ENCODE measurements at places on chromosomes 11 and 22.

- DNase-seq: no peak
Measured at GRCh38 chr11:98183034-98183433, 837.7 kb upstream of the CNTN5 start.

DNA sequence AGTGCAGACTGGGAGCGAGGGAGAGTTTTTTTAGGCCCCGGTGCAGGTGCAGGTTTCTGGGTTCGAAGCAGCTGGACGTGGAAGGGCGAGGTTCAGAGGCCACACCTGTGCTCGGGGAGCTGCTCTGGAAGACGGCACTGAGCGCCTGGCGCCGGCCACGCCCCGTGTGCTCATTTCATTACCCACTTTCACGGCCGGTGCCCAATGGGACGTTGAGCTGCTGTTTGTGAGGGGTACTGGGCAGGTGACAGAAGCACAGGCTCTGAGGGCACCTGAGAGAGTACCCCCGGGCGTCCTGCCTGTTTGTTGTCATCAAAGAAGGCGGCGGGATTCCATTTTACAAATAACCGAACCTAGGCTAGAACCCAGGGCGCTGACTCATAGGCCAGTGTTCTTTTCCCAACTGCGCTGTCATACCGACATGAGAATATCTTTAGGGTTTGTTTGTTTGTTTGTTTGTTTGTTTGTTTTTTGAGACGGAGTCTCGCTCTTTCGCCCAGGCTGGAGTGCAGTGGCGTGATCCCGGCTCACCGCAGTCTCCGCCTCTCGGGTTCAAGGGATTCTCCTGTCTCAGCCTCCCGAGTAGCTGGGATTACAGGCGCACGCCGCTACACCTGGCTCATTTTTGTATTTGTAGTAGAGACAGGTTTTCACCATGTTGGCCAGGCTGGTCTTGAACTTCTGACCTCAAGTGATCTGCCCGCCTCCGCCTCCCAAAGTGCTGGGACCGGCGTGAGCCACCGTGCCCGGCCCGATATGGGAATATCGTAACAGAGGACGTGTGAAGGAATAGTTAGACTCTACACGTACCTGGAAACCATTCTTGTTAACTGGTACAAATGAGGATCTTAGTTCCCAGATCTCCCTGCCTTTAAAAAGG lies 16.6 kb upstream of the SPTBN2 start:
- peak; percentile 33 for DNase-seq

GRCh38 chr11:102994105-102994504 lies 38.6 kb upstream of the MMP13 start:
- no peak for DNase-seq

- DNase-seq: no peak
Measured at GRCh38 chr11:22521226-22521625, 104.4 kb downstream of the FANCF start.

- no peak for DNase-seq
Measured at GRCh38 chr11:31045335-31045734, 324.2 kb downstream of the DCDC1 start.

DNA sequence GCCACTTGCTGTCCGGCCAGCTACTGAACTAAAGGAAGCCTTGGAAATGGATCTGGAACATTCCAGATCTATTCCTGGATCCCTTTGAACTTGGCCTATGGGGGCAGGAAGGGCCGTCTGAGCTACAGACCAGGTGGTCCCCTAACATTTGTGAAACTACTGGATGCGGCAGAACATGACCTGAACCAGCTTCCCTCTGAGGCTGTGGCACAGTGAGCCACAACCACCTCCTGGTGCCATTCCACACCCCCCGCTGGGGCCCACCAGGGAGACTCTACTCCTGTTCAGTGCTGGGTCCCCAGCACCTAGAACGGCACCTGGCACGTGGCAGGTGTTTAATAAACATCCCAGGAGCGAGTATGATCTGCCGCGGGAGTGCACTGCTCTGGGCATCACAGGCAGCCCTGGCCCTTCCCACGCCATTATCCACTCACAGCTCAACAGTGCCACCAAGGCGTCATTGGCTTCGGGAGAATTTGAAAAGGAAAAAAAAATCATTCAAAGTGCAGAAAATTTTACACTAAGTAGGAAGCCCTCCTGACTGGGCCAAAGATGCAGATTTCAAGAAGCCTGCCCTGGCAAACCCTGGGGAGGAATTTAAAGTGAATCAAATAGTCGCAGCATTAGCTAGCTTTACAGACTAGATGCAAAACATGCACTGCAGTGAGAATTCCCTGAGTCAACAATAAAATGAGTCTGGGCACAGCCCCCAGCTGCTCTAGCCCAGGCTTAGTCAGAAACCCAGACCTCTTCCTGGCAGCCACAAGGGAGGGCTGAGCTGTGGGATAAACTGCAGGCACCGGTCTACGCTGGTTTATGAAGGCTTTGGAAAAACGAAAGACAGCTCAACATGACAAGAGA lies 14.3 kb upstream of the EFCAB6 start:
- DNase-seq: peak; percentile 48

DNA sequence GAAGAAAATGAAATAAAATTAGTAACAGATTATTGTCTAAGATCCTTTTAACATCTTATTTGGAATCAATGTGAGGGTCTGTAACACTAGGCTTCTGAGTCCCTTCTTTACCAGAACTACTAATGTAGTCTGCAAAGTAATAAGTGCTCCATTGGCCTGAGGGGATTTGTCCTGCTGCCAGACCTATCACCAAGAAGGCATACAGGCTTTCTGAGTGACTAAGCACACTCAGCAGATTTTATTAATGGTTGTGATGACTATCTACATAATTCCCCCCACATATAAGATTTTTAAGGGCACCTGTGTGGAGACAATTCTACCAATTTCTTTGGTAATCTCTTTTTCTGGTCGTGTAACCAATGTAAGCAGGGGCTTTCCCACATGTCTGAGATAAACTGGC lies 365.0 kb upstream of the FAT3 start:
- DNase-seq: no peak

- DNase-seq: no peak
Measured at GRCh38 chr11:122424636-122425035, 230.9 kb upstream of the UBASH3B start.

- peak; percentile 81 for DNase-seq
Measured at GRCh38 chr11:63920126-63920938, 3.4 kb upstream of the RCOR2 start.

- no peak for DNase-seq
Measured at GRCh38 chr11:1239596-1240205, 16.8 kb downstream of the MUC5B start.

DNA sequence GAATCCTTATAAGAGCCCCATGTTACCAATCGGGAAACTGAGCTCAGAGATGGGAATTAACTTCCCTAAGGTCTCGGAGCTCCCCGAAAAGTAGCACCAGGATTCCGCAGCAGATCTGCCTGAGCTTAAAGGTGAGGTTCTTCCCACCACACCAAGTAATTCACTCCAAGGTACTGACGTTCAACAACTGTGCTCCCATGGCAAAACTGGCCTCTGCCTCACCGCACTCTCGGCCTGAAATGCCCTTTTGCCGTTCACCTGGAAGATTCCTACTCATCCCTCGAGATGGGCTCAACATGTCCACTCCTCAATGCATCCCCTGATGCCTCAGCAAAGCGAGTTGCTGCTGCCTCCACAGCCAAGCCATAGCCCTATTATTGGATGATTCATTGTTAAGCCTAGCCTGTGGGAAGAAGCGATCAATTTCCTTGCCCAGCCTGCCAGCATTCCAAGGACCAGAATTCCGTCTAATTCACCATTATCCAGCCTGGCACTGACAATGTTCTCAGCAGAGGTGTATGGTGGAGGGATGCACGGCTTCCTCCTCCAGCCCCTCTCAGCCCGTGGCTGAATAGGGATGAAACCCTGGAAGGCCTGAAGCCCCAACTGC lies 4.2 kb downstream of the PLAAT3 start:
- peak; percentile 47 for DNase-seq

DNA sequence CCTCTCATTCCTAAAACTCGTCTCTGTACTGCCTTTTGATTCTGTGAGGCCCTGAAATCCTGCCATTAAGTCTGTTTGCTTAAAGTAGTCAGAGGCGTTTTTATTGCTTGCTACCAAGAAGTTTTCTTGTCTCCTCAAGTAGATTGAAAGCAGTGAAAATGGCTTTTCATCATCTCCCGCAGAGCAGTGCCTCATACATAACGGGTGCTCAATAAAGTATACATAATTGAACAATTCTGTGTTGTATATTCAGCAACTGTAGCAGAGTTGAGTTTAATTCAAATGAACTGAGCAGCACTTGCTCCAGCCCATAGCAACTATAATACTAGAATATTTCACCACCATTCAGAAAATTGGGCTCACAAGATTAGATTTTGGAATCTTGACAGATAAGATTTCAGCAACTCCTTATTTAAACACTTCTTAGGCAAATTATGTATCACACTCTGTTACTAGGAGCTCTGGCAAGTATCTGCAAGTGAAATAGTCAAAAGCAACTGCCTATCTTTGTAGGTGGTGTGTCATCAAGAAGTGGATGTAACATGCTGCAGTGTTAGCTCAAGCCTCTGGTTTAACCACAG lies 20.0 kb downstream of the FIBIN start:
- no peak for DNase-seq

DNA sequence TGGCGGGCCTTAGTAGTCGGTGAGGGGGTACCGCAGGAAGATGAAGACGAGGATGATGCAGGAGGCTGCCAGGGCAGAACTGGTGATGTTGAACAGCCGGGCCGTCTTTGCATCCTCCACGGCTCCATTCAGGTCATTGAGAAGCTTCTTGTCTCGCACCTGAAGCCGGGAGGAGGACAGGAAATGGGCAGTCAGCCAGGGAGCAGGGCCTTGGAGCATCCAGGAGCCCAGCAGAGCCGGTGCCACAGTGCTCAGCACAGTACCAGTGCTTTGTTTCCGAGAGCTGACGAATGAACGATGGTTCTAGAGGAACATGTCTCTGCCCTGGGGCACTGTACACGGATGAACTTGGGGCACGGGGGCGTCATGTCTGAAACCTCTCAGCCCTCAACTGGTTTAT lies 15.1 kb downstream of the IFITM10 start:
- DNase-seq: no peak

GRCh38 chr11:46498968-46499367 lies 94.9 kb downstream of the AMBRA1 start:
- DNase-seq: no peak

- no peak for DNase-seq
Measured at GRCh38 chr11:86596861-86597586, 75.4 kb downstream of the ME3 start.

DNA sequence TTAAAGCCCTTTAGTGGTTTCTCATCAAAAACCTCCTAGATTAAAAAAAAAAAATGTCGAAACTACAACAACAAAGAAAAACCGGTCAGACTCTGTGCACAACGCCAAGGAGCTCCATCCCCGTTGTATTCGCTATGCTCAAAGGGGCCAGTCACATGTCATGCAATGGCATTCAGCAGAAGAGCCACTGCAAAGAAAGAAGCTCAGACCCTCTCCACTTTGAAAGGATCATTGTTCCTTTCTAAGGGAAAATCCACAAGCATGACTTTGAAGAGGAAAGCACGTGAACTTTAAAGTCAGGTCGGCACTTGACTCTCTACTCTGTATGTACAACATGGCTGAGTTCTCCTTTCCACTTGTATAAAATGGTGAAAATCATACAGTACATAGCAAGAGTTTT lies 655.6 kb downstream of the ETS1 start:
- no peak for DNase-seq

GRCh38 chr22:22748297-22748743 lies 103.9 kb downstream of the GGTLC2 start:
- DNase-seq: peak; percentile 48

- no peak for DNase-seq
Measured at GRCh38 chr11:84144531-84144930, 858.4 kb upstream of the CCDC90B start.

GRCh38 chr11:82792319-82792718 lies 58.7 kb upstream of the FAM181B start:
- DNase-seq: no peak

- no peak for DNase-seq
Measured at GRCh38 chr11:133928628-133929059, 28.1 kb downstream of the IGSF9B start.

DNA sequence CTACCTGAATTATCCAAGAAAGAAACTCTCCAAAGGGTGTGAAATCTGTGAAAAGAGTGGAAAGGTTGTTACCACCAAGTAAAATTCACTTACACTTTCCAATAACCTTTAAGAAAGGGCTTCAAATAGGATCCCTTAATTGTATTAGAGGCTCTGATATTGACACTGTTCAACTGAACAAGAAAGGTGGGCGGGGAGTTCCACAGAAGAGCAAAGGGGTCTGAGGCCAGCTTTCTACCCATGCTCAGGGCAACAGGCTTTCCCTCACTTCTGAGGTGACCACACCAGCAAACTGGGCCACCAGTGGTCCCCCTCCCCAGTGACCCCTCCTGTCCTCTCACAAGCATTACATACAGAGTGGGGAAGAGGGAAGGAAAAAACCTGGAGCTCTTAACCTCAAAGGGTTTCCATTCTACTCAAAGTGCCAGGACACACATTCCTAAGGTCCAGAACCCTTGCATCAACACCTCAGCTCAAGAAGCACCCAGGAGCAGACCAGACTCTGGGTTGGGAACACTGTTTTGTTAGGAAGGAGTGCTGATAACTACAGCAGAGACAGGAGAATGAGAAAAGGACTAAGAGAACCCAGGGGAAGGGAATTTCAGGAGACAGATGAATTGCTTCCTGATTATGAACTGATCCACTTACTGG lies 71.6 kb upstream of the AKIP1 start:
- no peak for DNase-seq

DNA sequence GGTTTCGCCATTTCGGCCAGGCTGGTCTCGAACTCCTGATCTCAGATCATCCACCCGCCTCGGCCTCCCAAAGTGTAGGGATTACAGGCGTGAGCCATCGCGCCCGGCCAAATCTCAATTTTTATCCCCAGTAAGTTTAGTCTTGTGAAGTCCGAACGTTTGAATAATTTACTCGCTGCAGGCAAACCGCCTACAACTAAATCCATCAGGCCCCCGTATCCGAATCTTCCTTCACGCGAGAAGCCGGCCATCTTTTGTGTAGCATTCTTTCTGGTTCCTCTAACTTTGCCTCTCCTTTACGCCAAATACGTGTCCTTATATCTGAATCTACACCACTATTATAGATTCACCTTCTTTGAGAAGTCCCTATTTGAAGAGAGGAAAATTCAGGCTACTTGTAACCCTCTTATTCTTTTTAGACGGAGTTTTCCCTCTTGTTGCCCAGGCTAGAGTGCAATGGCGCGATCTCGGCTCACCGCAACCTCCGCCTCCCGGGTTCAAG lies 581 bp upstream of the EIF3L start:
- no peak for DNase-seq
